ENCODE measurements at places on chromosomes 12 and 14.
A peak's percentile ranks its signal among the peaks of the same experiment; 100 is the strongest.

DNA sequence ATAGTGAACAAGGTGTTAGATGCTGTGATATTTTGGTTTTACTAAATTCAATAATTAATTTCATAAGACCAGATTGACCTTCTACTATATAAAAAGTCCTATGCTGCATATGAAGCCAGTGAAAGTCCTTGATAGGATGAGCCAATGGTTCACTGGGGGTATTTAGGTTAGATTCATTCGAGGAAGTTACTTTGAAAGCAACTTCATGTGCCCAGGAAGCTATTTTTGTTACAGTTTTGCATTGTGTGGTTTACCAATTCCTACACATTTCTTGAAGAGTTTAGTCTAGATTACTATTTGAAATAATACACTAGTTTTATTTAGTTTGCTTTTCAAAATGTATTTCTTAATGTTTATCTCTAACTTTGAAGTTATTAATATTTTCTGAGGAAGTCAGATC, 58.5 kb upstream of the RMST start:
- no peak for DNase-seq

DNA sequence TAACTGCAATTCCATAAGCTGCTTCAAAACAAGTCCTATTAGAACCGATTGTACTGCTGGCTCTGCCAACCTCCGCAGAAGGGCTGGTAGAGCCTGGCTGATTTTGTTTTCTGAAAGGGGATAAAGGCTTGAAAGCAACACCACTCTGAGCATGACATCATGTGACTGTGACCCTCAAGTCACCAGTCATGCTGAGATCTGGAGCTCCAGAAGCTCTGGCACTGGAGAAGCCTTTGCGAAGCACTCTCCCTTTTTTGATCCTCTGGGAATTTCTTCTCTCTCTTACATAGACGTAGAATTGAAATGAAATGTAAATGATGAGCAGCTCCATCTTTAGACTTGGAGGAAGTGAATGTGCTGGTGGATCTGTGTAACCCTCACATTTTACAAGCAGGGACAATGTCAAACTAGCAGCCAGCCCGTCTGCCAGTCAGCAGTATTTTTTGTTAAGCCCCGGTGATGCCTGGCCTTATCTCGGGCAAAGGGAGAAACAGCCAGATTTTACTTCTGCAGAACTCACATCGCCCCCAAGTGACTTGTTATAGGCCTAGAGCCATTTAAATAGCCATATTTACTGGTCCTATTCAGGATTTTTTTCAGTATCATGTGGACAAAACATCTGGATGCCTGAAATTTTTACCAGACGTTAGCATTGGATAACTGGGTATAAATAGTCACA, 112.1 kb upstream of the NPAS3 start:
- peak; percentile 29 for DNase-seq

- DNase-seq, result no peak
Measured at GRCh38 chr14:24996930-24997725, 52.8 kb downstream of the STXBP6 start.

- DNase-seq, result no peak
Measured at GRCh38 chr14:93921001-93921806, 5.9 kb upstream of the FAM181A start.

DNA sequence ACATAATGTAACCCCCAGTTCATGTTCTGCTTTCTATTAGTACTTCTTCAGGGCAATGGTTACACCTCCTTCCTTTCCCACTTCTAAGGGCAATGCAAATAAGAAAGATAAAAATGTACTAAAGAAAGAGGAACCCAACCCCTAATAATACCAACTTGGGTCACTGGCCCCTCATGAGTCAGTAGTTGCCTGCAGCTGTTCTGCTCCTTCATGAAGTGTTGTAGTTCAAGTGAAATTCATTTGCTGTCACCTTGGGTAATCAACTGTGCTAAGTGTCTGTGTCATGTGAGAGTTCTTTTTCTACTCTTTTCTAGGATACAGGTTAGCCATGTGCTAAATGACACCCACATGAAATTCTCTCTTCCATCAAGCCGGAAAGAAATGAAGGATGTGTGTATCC, 91.8 kb downstream of the PLXNC1 start:
- DNase-seq, result no peak
